GM18507 (cell line): ENCODE measurements at places on chromosomes 6 and 20.

GRCh38 chr20:8664778-8665177 lies 404.1 kb upstream of the PLCB4 start:
- no peak for DNase-seq

DNA sequence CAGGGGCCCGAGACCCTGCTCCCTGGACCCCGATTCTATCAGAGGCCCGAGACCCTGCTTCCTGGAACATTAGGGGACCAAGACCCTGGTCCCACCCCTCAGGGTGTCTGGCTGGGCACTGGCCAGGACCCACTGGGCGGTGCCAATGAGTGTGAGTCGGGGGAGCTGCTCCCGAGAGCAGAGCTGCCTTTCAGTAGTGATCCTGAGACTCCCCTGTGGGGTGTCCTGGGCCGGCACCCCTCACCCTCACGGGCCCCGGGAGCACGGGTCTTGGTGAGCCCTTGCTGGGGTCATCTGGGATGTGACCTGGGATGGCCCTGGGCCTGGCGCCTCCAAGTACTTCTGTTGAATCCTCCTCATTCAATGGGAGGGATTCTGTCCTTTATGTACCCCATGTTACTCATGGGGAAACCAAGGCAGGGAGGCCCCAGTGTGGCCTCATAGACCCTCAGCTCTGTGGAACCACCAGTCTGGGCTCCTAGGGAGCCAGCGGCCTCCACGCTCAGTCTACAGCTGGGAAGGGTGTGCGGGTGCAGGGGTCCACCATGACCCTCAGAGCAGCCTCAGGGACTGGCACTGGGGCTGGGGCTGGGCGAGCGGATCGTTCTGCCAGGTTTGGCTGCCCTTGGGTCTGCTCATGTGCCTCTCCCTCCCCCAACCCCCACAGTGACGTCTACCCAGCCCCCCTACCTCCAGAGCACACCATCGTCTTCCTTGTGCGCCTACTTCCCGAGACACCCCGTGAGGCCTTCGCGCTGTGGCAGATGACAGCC lies 25.6 kb downstream of the COL20A1 start:
- no peak for DNase-seq

DNA sequence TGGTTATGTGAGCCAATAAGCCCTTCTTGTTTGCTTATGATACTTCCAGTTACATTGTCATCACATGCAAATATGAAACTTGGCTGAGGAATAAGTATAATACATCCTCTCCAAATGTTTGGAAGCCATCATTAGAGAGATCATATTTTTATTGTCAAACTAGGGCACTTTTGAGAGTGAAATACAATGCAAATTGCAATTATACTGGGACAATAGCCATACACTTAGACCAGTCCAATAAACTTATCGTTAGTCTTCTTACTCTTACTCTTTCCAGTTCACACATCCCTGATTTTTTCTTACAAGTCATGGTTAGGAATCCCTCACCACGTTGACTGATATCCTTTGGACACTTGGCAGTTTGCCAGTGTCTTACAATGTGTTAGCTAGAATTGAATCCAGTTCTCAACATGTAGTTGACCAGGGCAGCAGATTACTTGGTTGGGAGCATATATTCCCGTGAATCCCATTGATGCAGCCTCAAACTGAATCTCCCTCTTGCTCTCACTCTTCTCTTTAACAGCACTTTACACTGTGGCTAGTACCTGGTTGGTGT lies 519.7 kb upstream of the ID4 start:
- DNase-seq, result no peak

GRCh38 chr6:157845493-157846259 lies 22.6 kb downstream of the SNX9 start:
- no peak for DNase-seq

- DNase-seq, result no peak
Measured at GRCh38 chr6:130756824-130757223, 70.4 kb upstream of the SMLR1 start.

GRCh38 chr6:136445063-136445462 lies 105.2 kb downstream of the MAP7 start:
- no peak for DNase-seq

DNA sequence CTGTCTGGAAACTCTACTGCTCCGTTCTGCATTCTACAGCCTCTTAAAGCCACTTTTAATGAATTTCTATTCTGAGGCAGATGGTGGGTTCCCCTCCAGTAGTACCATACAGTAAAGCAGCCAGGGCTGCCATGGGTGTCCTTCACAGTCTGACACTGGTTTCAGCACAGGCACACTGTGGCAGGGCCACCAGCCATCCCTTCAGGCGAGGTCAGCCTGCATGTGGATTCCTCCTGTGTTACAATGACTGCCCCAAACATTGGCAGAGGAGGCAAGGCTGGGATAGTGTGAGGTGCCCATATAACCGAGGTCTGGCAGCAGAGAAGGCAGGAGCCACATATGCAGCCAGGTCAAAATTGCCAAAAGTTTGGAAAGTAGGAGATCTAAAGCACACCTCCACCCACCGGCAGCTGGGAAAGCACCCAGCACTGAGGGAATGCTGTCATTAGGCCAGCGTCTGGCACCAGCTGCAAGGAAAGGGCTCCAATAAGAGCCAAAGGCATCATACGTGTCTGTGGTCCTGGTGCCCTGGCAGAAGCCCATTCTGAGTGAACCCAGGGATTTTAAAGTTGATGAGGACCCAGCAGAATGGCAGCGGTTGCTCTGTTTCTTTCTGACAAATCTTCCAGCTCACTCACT lies 24.0 kb downstream of the STK35 start:
- DNase-seq, result no peak

DNA sequence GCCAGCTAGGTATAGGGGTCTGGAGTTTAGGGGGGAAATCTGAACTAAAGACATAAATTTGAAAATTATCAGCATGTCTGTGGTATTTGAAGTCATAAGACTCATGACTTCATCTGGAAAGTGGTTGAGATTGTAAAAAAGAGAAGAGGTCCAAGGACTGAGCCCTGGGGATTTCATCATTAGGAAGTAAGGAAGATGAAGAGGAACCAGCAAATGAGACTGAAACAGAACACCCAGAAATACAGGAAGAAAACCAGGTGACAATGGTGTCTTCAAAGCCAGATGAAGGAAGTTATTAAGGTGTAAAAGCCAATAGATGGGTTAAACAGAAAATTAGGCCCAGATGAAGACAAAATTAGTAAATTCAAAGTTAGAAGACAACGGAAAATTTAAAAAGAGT lies 49.1 kb upstream of the UBR2 start:
- DNase-seq, result no peak

- no peak for DNase-seq
Measured at GRCh38 chr6:41191569-41191968, 9.4 kb downstream of the TREML2 start.

- DNase-seq, result no peak
Measured at GRCh38 chr6:36327226-36327918, 9.3 kb downstream of the BNIP5 start.

- no peak for DNase-seq
Measured at GRCh38 chr20:62739581-62740285, 31.1 kb downstream of the NTSR1 start.

GRCh38 chr6:37631295-37631694 lies 66.4 kb downstream of the MDGA1 start:
- no peak for DNase-seq

GRCh38 chr6:169019727-169020491 lies 233.7 kb downstream of the THBS2 start:
- no peak for DNase-seq

GRCh38 chr6:157791450-157791849 lies 31.6 kb upstream of the SNX9 start:
- no peak for DNase-seq

DNA sequence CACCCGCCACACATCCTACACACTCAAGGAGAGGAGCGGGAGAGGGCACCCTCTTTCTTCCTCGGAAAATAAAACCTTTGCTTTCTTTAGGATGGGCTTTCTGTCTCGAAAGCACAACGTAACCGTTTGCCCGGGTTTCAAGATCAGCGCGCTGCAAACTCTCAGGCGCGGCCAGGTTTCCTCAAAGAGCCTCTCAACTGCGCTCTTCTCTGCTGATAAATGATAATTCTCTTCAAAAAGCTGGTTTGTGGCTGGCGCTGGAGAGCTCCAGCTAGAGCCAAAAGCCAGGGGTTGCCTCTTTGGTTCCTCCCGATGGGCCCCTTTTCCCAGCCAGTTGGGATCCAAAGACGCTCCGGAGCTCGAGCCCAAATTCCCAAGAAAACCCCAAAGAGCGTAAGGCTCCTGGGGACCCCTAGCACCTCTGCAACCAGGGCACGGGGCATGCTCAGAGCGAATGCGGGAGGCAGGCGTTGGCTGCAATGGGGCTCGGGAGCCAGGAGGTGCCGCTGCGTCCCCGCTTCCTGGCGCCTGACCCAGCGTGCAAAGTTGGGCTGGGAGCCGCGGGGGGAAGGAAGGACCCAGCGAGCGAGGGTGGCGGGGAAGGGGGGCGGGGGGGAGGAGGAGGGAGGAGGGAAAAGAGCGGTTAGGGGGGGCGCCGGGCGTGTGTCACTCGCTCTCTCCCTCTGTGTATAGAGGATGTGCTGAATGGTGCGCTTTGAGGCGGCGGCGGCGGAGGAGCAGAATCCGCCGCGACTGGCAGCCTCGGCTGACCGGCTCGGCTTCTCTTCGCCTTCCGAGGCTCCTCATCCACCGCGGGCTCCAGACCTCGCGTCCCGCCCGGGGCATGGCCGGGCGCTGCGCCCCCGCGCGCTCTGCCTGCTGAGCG lies at the start of gene PLCB1:
Gene PLCB1, plus strand, starts transcription at position 669 of the 886 bp plus-strand sequence. CDS start 386 bp downstream, outside the sequence.
- DNase-seq, result peak; percentile 63

- no peak for DNase-seq
Measured at GRCh38 chr20:20375862-20376261, 8.0 kb downstream of the INSM1 start.

DNA sequence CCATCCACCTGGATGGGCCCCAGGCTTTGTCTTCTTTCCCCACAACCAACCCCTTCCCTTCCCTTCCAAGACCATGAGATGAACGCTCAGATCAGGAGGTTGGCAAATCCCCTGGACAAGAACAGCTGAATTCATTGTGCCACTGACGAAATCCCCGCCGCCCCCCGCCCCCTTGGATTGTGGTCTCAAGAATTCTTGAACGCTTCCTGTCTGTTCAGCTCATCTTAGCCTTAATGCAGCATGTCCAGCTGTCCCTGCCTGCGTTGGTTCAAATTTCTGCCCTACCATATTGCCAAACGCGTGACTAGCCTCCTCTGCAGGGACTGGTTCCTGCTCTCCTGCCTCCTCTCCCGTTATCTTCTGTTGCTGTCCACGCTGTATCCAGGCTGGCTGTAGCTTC lies 133.2 kb downstream of the CDH4 start:
- DNase-seq, result no peak

- DNase-seq, result no peak
Measured at GRCh38 chr6:108958900-108959770, 110.9 kb downstream of the ARMC2 start.

DNA sequence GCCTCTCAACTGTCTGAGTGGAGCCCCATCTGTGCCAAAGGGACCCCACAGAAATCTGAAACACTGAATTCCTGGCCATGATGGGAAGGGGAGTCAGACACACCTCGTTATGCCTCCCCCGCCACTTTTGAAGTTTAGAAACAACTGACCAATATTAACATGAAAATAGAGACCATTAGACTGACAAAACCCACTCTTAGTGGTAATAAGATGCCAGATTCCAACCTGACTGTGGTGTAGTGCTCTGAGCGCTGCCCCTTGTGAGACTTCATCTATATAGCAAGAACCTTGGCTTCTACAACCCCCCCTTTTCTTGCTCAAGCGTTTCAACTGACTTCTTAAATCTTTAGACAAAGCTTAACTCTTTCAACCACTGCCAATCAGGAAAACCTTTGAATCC lies 46.1 kb upstream of the UNC93A start:
- no peak for DNase-seq

DNA sequence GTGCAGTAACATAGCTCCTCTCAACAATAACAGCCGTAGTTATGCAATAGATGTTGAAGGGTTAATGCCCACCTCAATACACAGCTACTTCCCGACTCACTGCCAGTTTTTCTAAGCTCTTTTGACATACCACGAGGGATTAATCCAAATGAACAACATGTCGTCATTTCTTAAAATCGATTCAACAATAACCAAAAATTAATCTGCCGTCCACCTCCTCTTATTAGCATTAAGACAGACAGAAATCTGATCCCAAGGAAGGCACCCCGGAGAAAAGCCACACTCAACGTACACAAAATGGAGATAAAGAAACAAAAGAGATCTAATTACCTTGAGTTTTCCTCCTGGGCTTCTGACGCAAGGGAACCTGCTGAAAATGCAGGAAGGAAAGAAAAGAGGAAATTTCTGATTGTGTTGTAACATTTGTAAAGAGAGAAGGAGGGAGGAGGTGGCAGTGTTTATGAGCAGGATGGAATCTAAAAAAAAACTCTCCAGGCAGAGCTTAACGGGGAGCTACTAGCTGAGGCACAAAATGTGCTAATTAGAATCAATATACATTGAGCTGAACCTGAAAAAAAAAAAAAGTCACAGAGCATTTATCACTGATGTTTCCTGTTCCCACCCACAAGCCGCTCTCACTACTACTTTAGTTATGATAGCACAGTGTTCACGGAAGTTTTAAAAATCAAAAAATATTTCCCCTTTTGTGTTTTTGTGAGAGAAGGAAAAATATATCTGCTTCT lies 109.3 kb downstream of the IPCEF1 start:
- no peak for DNase-seq

- no peak for DNase-seq
Measured at GRCh38 chr6:31122791-31123706, 2.8 kb upstream of the CDSN start.

DNA sequence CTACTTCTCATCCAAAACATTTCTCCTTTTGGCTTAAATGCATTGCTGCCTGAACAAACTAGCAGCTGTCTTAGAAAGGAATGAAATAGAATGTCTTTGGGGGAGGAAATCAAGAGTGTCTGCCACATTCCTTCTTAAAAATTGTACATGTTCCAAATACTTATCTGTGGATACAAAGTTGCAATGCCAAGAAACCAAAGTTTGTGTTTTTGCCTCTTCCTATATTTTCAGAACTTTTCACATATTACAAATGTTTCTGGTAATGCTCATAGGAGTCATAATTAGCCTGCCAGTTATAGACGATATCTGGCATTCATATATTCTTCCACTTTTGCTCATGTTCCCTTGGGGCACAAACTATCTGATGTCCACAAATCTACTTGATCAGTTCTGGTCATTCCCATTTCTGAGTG lies 165.5 kb upstream of the BMP5 start:
- no peak for DNase-seq

DNA sequence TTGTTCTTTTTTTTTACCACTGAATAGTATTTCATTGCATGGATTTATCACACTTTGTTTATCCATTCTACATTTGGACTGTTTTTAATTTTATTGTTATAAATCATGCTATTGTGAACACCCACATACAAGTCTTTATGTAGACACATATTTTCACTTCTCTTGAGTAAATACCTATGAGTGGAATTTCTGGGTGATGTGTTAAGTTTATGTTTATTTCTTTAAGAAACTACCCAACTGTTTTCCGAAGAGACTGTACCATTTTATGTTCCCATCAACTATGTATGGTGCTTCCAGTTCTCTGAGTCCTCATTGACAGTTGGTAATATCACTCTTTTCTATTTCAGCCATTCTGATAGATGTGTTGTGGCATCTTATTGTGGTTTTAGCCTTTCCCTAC lies 54.0 kb downstream of the RIN2 start:
- no peak for DNase-seq
